Thoracic aorta (tissue), 2 donors: ENCODE measurements at places on chromosomes 6 and 20. TPM values are rescaled to one million over a fixed set of nuclear protein-coding genes. Genes with fewer than 3 reads are reported as not detected.

DNA sequence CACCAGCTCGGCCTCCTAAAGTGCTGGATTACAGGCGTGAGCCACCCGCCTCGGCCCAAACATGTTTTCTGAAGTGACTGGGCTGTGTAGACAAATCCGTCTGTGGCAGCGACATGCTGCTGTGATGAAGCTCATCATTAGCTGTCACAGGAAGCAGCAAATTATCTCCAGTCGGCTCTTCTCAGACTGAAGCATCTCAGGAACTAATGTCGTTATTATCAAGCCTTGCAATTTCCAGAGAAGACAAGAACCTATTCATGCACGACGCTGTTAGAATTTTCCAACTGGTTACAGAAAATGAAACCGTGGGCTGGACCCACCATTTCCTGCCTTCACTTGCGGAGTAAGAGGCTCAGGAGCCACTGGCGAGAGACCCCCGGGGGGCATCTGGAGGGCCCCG lies 17.1 kb upstream of the NTSR1 start:
- H3K4me1 ChIP-seq, result no peaks in the 10 kb centered on the region
- DNase-seq, result no peak
- H3K27ac ChIP-seq, result no peak overlapping the region

DNA sequence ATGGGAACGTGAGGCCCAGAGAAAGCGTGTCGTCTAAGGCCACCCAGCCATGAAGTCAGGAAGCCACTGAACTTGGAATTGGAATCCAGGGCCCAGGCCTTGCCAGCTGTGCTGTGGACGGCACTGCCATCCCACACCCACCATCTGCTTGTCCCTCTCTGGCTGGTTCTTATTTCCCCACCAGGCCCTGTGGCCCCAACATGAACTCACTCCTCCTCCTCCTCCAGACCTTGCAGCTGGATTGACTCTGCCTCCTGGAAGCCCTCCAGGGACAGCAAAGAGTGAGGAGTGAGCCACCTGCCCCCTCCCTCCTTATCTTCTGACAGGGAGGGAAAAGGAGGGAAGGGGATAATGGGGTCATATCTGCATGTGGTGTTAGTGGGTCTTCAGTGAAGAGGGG lies 16.0 kb upstream of the IP6K3 start:
- DNase-seq, result no peak
- no peaks in the 10 kb centered on the region for H3K27me3 ChIP-seq
- no peak overlapping the region for H3K4me3 ChIP-seq

POU5F1 gene
- total RNA-seq, result 12.9 TPM

HLA-DQA2 gene
- 0.85 TPM for total RNA-seq
